Naive thymus-derived CD8-positive, alpha-beta T cell (primary cell): ENCODE measurements at places on chromosomes 12 and 14.

- DNase-seq: no peak
- peaks cover 3% of the 10 kb centered on the region for H3K36me3 ChIP-seq
- H3K4me3 ChIP-seq: no peak overlapping the region
- no peaks in the 10 kb centered on the region for H3K4me1 ChIP-seq
Measured at GRCh38 chr12:39763071-39763889, 143.7 kb upstream of the ABCD2 start.

- no peak overlapping the region for H3K4me3 ChIP-seq
- H3K4me1 ChIP-seq: no peaks in the 10 kb centered on the region
- no peaks in the 10 kb centered on the region for H3K36me3 ChIP-seq
- no peak overlapping the region for H3K27ac ChIP-seq
- H3K27me3 ChIP-seq: no peaks in the 10 kb centered on the region
Measured at GRCh38 chr12:83866477-83866876, 1046.1 kb downstream of the SLC6A15 start.

- no peak overlapping the region for H3K27ac ChIP-seq
- no peak overlapping the region for H3K4me3 ChIP-seq
- no peak for DNase-seq
- H3K27me3 ChIP-seq: no peaks in the 10 kb centered on the region
- H3K4me1 ChIP-seq: peaks cover 6% of the 10 kb centered on the region
Measured at GRCh38 chr14:54947230-54947629, 44.6 kb upstream of the GCH1 start.

DNA sequence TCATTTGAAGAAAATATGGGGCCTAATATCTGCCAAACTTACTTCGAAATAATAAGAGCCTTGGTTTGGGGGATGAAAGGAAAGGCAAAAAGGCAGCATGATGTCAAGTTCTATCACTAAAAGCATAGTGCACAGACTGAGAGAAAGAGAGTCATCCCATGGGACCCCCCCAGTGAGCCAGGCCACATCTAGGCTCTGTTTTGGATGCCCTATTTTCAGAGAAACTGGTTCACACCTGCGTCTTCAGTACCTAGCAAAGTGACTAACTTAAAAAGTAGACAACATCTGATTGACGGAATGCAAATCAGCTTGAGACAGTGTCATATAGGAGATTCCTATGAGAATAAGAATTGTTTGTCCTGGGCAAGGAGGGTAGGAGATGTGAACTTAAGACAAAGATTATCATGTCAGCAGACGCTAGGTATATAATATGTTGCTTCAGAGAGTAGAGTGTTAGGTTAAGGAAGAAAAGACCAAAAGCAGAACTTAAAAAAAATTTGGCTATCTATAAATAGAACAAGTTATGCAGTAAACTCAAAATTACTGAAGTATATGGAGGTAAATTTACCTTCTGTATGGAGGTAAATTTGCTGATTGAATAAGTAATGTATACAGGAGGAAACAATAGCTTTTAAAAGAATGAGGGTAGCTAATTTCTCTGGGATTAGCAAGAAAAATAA, 148.2 kb downstream of the SLC41A2 start:
- H3K27me3 ChIP-seq: no peaks in the 10 kb centered on the region
- H3K4me1 ChIP-seq: no peaks in the 10 kb centered on the region
- no peaks in the 10 kb centered on the region for H3K36me3 ChIP-seq
- H3K4me3 ChIP-seq: no peak overlapping the region

GRCh38 chr12:163406-163986, 50.5 kb downstream of the SLC6A12 start:
- no peak for DNase-seq
- peaks cover 11% of the 10 kb centered on the region for H3K27me3 ChIP-seq
- no peak overlapping the region for H3K27ac ChIP-seq
- peaks cover 3% of the 10 kb centered on the region for H3K4me1 ChIP-seq

- peaks cover 31% of the 10 kb centered on the region for H3K36me3 ChIP-seq
- H3K27ac ChIP-seq: no peak overlapping the region
- no peak overlapping the region for H3K4me3 ChIP-seq
Measured at GRCh38 chr14:64008016-64008415, 155.2 kb downstream of the SYNE2 start.

DNA sequence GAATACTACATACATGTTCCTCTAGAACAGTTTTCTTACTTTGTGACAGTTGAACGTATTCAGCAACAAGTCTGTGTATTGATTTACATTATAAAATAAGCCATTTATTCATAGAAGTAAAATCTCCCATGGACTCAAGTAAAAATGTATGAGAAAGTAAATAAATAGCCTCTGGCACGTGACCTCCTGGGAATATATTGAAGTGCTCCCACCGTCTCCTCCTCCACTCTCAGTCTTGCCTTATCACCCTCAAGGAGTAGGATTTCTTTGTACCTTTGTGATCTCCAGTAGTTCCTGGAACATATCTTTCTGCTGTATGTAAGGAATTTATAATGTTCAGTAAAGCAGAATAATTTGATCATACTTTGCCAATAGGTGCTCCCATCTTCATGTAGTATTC, 90.9 kb downstream of the DIP2B start:
- peaks cover 54% of the 10 kb centered on the region for H3K4me1 ChIP-seq
- DNase-seq: no peak
- H3K36me3 ChIP-seq: no peaks in the 10 kb centered on the region
- H3K4me3 ChIP-seq: no peak overlapping the region
- H3K27ac ChIP-seq: no peak overlapping the region

GRCh38 chr12:132391326-132392041, 62.1 kb upstream of the GALNT9 start:
- no peak for DNase-seq
- H3K4me3 ChIP-seq: no peak overlapping the region
- peaks cover 32% of the 10 kb centered on the region for H3K27me3 ChIP-seq
- H3K4me1 ChIP-seq: no peaks in the 10 kb centered on the region

DNA sequence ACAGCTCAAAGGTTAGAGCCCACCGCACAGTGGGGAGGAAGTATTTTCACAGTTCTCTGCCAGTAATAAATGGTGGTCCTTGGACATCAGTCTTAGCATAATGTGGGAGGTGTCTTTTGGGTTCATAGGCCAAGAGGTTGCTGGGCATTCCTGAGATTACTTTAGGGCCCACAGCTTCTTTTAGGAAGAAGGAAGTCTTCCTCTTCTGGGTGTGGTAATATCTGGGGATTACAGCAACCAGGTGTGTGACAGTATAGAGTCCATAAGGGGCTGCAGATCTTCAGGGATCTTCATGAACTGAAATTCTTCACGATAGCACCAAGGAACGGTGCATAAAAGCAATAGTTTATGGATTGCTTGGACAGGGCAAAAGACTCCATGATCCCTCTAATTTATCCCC, 56.2 kb upstream of the PTGR2 start:
- no peaks in the 10 kb centered on the region for H3K27me3 ChIP-seq
- no peak overlapping the region for H3K27ac ChIP-seq
- H3K4me1 ChIP-seq: no peaks in the 10 kb centered on the region
- DNase-seq: no peak

DNA sequence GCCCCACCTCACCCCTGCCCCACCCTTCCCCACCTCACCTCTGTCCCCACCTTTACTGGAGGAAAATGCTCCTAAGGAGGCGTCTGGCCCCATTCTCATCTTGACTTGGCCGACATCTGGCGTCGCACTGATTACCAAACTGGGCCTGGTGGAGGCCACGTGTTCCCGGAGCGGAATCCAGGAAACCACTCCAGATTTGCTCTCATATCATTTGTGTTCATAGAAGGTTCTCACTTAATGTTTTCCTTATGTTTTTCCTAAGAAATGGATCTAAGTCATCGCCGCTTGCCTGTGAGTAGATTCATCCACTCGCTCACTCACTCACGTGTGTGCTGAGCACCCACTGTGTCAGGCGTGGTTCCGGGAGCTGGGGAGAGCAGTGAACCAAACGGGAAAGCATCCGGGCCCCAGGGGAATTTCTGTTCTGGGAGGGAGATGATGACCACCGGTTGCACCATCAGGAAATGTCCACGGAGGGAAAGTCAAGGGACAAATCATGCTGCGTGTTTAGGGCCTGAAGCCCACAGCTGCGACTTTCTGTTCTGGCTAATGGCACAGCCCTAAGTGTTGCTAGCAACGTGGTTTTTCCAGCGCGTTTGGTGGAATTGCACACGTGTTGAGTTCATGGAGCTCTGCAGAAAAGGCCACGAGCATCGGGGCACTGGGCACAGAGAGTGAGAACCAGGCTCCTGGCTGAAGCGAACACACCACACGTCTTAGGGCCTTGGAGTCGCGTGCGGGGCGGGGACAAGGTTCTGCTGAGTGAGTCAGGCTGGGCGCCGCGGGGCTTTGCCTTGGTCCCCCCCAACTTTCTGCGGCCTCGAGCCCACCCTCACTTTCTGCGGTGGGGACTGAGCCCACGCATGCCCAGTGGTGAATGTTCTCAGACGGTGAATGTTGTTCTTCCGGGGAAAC, 57.7 kb downstream of the ADGRD1 start:
- H3K4me3 ChIP-seq: no peak overlapping the region
- DNase-seq: no peak
- no peaks in the 10 kb centered on the region for H3K27me3 ChIP-seq
- H3K27ac ChIP-seq: no peak overlapping the region
- no peaks in the 10 kb centered on the region for H3K4me1 ChIP-seq

- no peak overlapping the region for H3K4me3 ChIP-seq
- H3K4me1 ChIP-seq: peaks cover 3% of the 10 kb centered on the region
- no peak for DNase-seq
- H3K27ac ChIP-seq: peak overlapping the region; percentile 82
- no peaks in the 10 kb centered on the region for H3K27me3 ChIP-seq
Measured at GRCh38 chr14:22231018-22231417, 358.0 kb downstream of the DAD1 start.

DNA sequence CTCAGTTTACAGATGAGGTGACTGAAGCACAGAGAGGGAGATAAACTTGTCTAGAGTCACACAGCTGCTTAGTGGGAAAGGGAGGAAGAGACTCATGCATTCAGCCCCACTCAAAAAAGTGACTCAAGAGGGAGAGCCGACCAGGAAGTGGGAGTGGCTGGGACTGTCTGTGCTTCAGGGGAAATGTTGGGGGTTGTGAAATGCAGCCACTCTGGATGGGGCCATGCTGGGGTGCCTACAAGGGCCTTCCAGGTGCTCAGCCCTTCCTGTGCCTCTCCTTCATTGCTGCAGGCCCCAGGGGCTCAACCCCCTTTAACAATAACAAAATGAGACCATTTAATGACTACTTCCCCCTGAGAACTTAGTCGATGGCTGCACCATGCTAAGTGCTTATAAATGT, 41.8 kb downstream of the CACNA1C start:
- DNase-seq: no peak
- H3K4me3 ChIP-seq: no peak overlapping the region
- no peaks in the 10 kb centered on the region for H3K36me3 ChIP-seq
- peaks cover 10% of the 10 kb centered on the region for H3K4me1 ChIP-seq

DNA sequence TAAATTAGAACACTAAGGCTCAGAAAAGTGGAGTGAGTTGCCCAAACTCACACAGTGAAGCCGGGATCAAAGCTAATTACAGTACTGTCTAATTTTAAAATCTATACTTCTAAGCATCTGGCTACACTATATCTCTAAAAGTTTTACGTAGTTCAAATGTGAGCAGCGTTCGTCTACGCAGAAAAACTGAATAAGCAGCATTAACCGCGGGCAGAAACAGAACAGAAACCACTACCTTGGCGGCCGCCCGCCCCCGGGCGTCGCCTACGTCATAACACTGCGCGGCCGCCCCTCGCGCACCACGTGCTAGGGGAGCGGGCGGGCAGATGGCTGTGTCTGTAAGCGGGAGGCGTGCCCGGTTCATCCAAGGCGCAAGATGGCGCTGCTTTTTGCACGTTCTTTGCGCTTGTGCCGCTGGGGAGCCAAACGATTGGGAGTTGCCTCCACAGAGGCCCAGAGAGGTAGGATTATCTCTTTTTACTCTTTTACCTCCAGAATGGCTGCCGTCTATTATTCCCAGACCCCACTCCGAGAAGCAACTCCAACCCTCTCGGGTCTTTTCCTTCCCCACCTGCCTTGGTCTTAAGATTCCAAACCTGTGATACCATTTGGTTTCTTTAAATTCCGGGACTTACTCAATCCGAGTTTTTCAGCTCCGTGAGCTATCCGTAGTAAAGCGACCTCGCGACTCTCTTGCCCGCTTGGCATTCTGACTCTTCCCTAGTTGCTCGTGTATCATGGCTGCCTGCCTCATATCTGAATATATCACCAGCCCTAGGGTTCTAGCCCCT, at the start of gene SPRYD4:
Gene SPRYD4 (plus strand): TSS at position 363 of the 791 bp plus-strand sequence. CDS start 14 bp downstream, at position 377.
- H3K4me3 ChIP-seq: peak within 1 kb of the TSS; percentile 96
- H3K4me1 ChIP-seq: peaks cover 42% of the 10 kb centered on the region
- H3K27ac ChIP-seq: peak within 1 kb of the TSS; percentile 99
- no peaks in the 10 kb centered on the region for H3K27me3 ChIP-seq
- H3K36me3 ChIP-seq: no peaks in the 10 kb centered on the region
- peak; percentile 93 for DNase-seq

- H3K27ac ChIP-seq: no peak overlapping the region
- no peaks in the 10 kb centered on the region for H3K36me3 ChIP-seq
- no peak for DNase-seq
- H3K27me3 ChIP-seq: peaks cover 1% of the 10 kb centered on the region
- no peak overlapping the region for H3K4me3 ChIP-seq
Measured at GRCh38 chr12:67501362-67501761, 147.2 kb upstream of the DYRK2 start.

- no peak overlapping the region for H3K4me3 ChIP-seq
- no peaks in the 10 kb centered on the region for H3K36me3 ChIP-seq
- no peaks in the 10 kb centered on the region for H3K4me1 ChIP-seq
- no peak for DNase-seq
- H3K27ac ChIP-seq: no peak overlapping the region
Measured at GRCh38 chr14:104879983-104880565, 15.0 kb downstream of the CEP170B start.

DNA sequence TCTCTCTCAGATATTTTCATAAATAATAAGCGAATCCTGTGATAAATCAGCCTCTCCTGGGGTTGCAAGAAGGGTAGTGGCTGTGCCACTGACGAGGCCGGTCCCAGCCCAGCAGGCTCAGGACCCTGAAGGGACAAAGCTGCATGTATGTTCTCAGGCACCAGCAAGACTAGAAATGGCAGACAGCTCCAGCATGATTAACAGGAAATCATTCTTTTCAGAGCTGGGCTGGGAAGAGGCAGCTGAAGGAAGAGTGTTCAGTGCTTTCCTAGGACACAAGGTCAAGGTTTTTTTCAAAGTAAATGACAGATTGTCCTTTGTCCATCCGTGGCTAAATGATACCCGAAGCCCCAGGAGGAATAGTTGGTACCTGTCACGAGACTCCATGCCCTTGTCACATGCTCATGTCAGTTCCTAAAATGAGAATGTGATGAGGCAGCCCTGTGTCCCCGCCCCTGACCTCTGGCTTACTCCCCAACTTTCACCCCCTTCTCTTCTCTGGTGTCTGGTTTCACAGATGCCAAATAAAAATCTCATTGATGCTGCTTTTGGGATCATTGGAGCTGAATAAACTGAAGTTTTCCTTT, 65.1 kb downstream of the PPP1R36 start:
- no peaks in the 10 kb centered on the region for H3K4me1 ChIP-seq
- no peak for DNase-seq
- H3K4me3 ChIP-seq: no peak overlapping the region
- no peaks in the 10 kb centered on the region for H3K36me3 ChIP-seq

DNA sequence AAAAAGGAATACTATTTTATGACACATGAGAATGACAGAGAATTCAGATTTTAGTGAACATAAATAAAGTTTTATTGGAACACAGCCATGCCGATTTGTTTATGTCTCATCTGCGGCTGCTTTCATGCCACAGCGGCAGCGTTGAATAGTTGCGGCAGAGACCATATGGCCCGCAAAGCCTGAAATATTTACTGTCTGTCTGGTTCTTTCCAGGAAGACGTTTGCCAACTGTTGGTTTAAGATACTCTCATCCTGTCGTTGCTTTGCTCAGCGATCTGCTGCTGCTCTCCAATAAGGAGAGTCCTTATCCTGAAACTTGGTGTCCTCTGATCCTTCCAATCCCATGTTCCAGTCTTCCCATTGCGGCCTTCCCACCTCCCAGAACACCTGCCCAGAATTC, 89.9 kb downstream of the SLC24A4 start:
- no peak overlapping the region for H3K27ac ChIP-seq
- H3K4me1 ChIP-seq: peaks cover 2% of the 10 kb centered on the region
- DNase-seq: no peak
- H3K36me3 ChIP-seq: no peaks in the 10 kb centered on the region
- H3K4me3 ChIP-seq: no peak overlapping the region
